Activated T-cell treated with anti-CD3 and anti-CD28 coated beads for 1 hour (primary cell): ENCODE measurements at places on chromosomes 4 and X.

- no peak for DNase-seq
Observed at GRCh38 chr4:186485561-186486062, 69.8 kb downstream of the MTNR1A start.

- DNase-seq, result no peak
Observed at GRCh38 chr4:5719350-5720055, 8.5 kb downstream of the EVC start.

DNA sequence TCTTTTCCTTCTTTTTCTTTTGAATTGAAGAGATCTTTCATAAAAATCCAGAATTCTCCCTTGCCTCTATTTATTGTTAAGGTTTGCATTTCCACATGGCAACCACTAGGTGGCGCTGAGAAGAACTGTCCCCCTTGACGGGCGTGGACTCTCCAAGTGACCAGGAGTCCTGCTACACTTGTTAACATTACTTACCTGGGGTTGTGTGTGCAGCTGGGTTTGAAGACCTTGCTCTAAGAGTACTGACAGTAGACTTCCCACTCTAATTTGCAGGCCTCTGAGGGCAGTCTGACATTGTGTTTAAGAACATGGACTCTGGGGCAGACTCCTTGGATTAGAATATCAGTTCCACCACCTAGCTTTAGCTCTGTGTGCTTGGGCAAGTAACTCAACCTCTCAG lies 52.8 kb downstream of the GPRIN3 start:
- peak; percentile 29 for DNase-seq

- peak; percentile 91 for DNase-seq
Observed at GRCh38 chr4:25159837-25160713, at the start of gene SEPSECS. TSS of gene SEPSECS (minus strand) at chr4:25160449. CDS start at chr4:25160369, 80 bp downstream.

GRCh38 chr4:74266081-74266480 lies 42.2 kb upstream of the EPGN start:
- DNase-seq, result no peak

GRCh38 chrX:151771726-151772125 lies 37.2 kb downstream of the CNGA2 start:
- no peak for DNase-seq

GRCh38 chrX:18401848-18402213 lies 23.6 kb upstream of the CDKL5 start:
- no peak for DNase-seq

DNA sequence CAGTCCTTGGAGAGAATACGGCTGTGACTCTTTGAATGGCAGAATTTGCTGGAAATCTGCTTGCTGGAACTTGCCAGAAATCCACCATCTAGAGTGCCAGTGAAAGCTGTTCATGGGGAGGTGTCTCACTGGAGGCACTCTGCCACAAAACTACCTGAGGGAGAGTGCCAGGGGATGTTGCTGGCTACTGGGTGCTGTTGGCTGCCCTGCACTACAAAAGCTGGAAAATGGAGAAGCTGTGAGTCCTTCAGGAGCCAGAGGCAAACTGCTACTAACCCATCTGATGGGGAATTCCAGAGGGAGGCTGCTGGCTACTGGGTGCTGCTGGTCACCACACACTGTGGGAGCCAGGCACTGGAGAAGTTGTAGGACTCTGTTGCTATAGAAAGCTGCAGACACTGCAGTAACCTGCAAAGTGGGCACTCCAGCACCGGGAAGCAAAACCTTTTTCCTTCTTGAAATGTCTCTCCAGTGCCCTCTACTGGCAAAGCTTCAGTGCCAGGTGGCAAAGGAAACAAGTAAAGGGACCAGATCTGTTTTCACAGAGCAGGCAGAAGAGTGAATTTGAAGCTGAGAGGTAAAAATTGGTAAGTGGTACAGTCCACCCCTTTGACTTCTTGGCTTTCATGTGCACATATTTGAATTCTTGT lies 47.8 kb upstream of the HSD17B10 start:
- DNase-seq, result peak; percentile 12

DNA sequence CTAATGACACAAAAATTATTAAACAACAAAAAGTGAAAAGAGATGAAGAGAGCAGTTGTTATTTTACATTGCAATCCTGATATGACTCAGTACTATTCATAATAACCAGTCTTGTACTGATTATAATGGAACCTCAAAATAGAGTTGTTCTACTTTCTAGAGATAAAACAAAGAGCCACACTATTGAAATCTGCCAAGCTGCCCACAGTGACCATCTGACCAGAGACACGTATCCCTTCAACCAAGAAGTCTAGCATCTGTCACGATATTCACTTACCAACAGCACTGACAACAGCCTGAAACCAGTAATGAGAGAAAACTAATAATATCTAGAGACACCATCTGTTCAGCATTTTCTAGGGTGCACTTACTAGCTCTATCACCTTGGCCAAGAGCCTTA lies 466.7 kb downstream of the NKX6-1 start:
- no peak for DNase-seq

DNA sequence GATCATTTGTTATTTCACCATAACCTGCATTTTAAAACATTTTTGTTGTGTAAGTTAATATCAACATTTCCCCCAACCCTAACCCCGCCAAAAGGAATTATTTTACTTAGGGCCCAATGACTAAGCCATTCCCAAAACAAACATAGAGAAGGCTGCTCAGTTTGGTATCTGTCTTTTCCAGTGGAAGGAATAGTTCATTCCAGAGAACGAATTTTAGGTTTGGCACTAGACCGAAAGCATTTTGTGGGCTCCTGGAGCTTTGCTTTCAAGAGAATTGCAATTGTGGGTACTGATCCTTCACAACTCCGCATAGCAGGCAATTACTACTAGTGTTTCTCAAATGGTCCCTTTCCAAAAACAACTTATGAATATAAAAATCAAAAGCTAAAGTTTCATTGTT lies 226.7 kb upstream of the MAD2L1 start:
- DNase-seq, result no peak

GRCh38 chrX:134513091-134513490 lies 53.1 kb downstream of the HPRT1 start:
- no peak for DNase-seq

DNA sequence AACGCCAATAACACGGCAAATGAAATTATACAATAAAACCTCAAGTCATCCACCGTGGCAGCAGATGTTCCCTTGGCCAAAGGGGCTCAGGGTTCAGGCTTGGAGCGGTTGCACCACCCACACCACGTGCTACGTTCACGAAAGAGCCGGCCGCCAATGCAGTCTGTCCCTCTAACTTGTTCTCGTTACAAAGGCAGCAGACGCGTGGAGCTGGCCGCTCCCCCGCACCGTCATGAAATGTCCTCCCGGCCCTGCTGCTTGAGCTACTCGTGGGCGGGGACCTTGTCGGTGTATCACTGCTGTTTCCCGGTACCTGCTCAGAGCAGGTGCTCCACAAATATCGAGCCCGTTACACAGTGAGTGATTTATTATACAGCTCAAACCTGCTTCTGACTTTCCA lies 36.4 kb upstream of the MAN2B2 start:
- DNase-seq, result no peak

GRCh38 chr4:54961357-54961975 lies 163.9 kb downstream of the KDR start:
- no peak for DNase-seq

- no peak for DNase-seq
Observed at GRCh38 chr4:124111922-124112321, 600.6 kb downstream of the ANKRD50 start.
